Amygdala (tissue), 56 donors: ENCODE measurements at places on chromosomes 4 and X.

GRCh38 chr4:183244506-183244905, 75.6 kb downstream of the CLDN22 start:
- DNase-seq = no peak

DNA sequence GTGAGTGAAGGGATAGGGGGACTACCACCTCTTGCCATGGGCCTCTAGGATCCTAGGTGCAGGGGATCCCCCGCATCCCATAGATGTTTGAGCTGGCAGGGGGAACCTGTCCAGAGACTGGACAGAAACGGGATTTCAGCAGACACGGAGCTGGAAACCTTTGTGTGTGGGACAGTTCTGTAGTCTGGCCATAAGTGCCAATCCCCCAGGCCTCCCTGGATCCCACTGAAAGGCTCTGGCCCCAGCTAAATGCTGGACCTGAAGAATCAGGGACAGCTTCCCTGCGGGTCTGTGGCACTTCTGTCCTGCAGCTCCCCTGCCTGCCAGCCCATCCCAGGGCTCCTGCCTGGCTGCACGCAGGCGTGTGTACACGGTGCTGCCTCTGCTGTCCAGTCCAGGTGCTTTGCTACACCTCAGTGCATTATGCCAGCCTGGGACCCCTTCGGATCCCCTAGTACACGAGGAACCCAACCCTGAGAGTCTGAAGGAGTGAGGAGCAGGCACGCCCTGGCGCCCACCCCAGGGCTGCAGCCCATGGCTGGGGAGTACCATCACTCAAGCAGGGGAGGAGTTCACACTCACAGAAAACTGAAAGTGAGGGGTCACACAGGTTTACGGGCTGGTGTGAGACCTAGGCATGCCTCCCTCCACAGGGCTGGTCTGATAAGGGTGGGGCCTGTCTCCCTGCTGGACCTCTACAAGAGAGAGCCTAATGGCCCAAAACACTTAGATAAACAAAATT, 703.0 kb downstream of the ARAP2 start:
- DNase-seq = no peak

- no peak for DNase-seq
Observed at GRCh38 chrX:110268886-110269285, 49.0 kb downstream of the AMMECR1 start.

- DNase-seq = peak; percentile 26
Observed at GRCh38 chrX:104270916-104271512, 16.3 kb upstream of the ESX1 start.

- DNase-seq = no peak
Observed at GRCh38 chr4:15912961-15913630, 25.4 kb downstream of the FGFBP1 start.

DNA sequence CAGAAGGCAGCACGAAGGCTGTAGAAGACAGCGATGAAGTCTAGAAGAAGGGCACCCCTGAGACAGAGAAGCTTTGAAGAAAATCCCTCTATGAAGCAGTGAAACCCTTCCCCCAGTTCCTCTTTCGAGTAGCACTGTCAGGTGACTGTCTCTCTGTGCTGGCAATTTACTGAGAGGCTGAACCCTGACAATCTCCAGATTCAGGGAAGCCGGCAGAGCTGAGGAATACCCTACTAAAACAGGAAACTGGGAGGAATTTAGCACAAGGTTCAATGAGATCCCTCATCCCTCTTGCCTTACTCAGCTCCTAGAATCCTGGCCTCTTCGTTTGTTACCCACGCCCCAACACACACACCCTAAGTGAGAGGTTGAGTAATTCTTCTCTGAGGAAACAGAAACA, 239.7 kb upstream of the NOCT start:
- peak; percentile 1 for DNase-seq

DNA sequence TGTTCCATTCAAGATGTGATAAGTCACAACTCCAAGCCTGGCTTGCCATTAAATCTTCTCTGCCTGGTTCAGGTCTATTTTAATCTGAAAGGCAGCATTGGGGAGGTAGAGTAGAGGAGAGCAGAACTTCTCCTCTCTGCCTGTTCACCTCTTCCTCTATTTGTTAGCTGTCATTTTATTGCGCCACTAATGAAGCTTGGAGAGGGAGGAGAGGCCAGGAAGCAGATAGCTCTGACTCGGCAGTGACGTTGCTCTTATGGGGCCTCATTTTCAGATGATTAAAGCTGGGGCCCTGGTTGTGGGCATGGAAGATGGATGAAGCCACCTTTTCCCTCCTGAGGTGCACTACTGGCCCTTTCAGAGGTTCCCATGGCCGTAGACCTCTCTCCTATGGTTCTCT, 207.3 kb downstream of the MID1IP1 start:
- no peak for DNase-seq

GRCh38 chr4:66279084-66279483, 608.8 kb upstream of the EPHA5 start:
- no peak for DNase-seq

DNA sequence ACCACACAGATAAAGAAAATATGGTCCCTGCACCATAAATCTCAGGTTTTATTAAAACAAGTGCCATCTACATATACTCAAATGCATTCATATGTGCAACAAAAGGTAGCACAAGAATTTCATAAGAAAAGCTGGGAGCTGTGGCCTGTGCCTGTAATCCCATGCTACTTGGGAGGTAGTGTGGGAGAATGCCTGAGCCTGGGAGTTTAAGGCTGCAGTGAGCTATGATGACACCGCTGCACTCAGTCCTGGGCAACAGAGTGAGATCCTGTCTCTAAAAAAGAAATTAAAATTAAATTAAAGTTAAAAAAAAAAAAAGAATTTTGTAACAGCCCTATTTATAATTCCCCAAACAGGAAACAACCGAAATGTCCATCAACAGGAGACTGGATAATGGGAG, 81.3 kb upstream of the JADE1 start:
- no peak for DNase-seq

DNA sequence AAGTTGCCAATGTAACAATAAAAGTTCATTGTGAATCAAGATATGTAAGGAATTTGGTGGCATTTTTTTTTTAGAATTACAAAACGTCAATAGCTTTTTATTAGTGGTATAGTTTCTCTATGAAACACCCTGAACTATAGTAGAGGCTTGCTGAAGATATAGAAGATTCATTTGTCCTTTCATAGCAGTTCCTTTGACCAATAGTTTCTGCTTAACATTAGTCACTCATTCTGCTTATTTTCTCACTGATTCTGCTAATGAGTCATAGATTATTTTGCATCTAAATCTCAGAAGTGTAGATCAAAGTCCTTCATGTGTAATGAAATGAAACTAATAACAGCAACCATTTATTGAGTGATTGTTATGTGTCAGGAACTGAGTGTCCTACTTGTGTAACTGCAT, 205.0 kb upstream of the TET2 start:
- DNase-seq = no peak

GRCh38 chrX:134764202-134764785, 106.0 kb upstream of the PLAC1 start:
- DNase-seq = no peak

- DNase-seq = no peak
Observed at GRCh38 chr4:155207534-155208257, 740 bp upstream of the NPY2R start.

DNA sequence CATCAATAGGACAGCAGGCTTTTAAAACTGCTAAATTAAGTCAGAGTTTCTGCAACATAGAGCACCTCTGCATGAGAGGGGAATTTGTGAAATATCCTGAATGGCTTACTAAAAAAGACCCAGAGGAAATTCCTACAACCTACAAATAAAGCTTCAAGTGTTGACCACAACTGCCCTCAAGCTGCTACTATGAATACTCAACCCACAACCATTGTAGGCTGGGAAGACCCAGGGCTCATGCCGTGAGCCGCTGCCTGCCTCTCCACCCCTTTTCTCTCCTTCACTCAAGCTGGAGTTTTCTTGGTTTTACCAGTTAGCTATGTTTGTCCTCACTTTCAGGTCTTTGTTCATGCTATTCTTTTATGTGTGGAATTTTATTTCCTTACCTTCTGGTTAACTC, 151.6 kb downstream of the EMCN start:
- no peak for DNase-seq

DNA sequence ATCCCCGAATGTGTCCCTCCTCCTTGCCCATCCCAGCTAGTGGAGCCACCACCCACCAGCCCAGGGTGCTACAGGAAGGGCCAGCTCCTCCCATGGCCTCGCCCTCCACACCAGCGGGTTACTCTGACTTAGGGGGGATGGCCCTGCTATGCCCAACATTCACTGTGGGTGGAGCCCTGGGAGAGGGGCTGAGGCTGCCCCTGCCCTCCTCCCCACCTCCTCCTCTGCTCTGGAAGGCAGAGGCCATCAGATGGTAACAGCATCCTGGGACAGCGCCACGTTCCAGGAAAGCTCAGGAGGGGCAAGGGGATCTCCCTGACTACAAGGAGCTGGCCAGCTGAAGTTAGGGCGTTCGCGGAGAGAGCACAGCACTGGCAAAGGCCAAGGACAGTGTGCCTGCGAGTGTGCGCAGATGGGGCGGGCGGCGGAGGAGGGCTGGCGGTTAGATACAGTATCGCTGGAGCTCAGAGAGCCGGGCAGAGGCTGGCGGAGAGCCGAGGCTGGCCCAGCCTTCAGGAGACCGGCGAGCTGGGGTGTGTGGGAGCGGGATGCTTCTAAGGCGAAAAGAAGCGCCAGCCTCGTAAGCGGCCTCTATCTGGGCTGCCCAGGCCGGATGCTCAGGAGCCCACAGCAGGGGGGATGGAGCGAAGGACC, 1.5 kb downstream of the JAKMIP1 start:
- DNase-seq = no peak

GRCh38 chr4:53788621-53789020, 197.3 kb upstream of the LNX1 start:
- no peak for DNase-seq

DNA sequence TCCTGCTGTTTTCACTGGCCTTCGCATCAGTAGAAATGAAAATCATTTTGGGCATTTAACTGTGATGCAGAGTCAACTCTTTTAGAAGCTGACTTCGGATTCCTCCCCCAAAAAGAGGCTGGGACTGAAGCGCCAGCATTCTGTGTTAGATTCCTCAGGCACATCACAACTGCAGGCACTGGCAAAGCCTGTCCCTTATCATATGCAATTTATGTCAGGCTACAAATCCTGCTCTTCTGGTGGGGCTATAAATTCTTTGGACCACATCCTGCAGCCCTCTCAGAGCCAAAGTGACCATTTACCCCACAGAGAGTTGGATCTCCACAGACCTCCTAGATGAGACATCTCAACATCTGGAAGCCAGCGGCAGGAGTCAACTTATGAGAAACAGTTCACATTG, 138.4 kb downstream of the CBR4 start:
- no peak for DNase-seq

GRCh38 chr4:6195602-6196319, 4.6 kb downstream of the JAKMIP1 start:
- no peak for DNase-seq

DNA sequence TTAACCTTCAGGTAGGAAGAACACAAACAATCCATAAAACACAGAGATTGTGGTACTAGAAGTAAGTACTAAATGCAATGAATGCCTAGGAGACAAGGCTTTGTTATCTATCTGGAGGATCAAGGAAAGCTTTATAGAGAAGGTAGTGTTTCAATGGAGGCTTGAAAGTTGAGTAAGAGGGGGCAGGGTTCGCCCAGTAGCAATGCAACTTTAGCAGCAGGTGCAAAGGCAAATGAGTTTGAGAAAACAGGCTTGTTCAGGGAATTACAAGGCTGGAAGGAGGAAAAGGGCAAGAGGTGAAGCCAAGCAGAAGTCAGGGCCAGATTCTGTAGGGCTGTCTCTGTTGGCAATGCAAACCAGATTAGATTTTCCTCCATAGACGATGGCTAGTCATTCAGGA, 35.5 kb upstream of the AMELX start:
- DNase-seq = no peak

- DNase-seq = no peak
Observed at GRCh38 chrX:67777148-67777547, 233.3 kb downstream of the AR start.

DNA sequence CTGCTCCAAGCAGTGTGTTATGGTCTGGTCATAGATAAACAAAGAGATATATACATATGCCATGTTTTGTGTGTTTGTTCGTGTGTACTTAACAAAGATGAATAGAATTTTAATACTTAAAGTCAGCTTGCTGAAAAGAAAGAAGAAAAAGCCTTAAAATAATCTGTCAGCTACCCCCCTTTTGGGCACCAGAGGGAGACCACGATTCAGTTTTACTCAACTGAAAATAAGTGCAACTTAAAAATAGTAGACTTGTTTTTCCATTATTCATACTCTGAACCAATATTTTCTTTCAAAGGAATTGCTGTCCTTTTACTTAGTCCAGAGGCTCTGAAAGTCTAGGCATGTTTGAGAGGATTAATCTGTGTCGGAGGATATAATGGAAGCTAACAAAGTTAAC, 181.7 kb upstream of the AGTR2 start:
- no peak for DNase-seq

GRCh38 chr4:145797278-145797677, 117.3 kb downstream of the C4orf51 start:
- no peak for DNase-seq

GRCh38 chr4:26821677-26822503, 38.8 kb upstream of the STIM2 start:
- no peak for DNase-seq

GRCh38 chrX:75883446-75883845, 98.4 kb upstream of the MAGEE2 start:
- DNase-seq = no peak

- no peak for DNase-seq
Observed at GRCh38 chr4:115310641-115311040, 197.2 kb upstream of the NDST4 start.

DNA sequence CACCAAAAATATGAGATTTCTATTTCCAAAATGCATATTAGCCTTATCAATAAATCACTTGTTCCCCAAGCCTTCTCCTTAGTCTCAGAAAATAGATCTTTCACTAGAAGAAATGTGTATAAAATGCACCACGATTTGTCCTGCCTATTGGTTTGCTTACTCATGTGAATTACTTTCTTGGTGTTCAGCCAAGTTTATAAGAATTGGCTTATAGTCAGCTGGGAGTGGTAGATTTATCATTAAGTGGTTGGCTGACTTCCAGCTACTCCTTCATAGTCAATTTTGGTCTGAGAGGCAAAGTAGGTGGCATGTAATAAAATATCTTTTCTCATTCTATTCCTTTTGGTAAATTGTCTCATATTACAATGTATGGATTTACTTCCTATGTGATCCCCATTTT, 1.3 kb downstream of the SULT1E1 start:
- no peak for DNase-seq

DNA sequence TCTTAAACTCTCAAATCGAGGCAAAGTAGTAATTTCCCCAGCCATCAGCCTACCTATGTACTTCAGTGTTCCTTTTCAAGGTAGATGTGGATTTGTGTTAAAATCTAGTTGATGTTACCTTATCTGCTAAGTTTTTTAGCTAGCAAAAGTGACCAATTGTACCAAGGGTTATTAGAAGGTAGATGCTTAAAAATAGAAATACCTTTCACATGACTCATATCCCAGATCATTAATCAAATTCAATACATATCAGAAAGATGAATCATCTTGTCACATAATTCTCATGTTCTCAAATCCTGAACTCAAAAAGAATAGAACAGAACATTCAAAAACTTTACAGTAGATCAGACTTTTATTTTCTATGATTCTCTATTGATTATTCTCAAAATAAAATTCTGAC, 3.5 kb downstream of the ENAM start:
- no peak for DNase-seq
